ENCODE measurements at places on chromosomes 3 and 15.

- no peak for DNase-seq
Observed at GRCh38 chr3:134348524-134348923, 25.7 kb downstream of the AMOTL2 start.

- DNase-seq = no peak
Observed at GRCh38 chr3:29924783-29925561, 644.1 kb downstream of the RBMS3 start.

- DNase-seq = no peak
Observed at GRCh38 chr3:197335428-197336132, 37.2 kb upstream of the DLG1 start.

DNA sequence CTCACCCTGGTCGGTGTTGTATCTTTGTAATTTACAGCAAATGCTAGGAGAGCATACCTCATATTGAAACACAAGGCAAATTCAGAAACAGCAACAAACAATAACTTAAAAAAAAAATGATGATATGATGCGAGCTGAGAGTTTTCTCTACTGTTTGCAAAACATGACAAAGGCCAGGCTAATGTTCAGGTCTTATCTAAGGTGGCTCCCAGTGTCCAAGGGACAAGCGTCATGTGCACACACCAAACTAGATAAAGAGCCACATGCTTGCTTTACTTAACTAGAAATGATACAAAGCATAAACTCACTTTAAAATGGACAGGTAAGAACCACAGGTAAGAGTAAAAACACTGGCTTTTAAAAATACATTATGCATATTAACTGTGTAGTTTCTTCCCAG, 375.9 kb downstream of the FOXP1 start:
- no peak for DNase-seq

- DNase-seq = no peak
Observed at GRCh38 chr3:15360788-15361493, 28.6 kb upstream of the SH3BP5 start.

DNA sequence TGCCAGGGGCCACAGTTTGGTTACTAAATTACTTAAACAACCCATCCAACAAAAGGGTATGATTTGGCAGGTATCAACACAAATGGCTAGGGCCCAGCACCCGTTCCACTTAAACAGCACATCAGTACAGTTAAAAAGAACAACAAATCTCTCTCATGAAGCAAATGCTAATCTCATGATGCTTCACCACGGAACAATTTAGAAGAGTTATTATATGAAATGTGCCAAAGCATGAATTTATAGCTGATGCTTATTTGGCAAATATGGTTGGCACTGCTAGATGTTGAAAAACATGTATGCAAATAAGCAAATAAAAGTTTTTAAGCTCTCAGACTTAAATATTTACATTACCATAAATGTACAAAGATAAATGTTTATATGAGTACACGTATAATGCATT, 2.3 kb downstream of the PEAK1 start:
- DNase-seq = no peak

DNA sequence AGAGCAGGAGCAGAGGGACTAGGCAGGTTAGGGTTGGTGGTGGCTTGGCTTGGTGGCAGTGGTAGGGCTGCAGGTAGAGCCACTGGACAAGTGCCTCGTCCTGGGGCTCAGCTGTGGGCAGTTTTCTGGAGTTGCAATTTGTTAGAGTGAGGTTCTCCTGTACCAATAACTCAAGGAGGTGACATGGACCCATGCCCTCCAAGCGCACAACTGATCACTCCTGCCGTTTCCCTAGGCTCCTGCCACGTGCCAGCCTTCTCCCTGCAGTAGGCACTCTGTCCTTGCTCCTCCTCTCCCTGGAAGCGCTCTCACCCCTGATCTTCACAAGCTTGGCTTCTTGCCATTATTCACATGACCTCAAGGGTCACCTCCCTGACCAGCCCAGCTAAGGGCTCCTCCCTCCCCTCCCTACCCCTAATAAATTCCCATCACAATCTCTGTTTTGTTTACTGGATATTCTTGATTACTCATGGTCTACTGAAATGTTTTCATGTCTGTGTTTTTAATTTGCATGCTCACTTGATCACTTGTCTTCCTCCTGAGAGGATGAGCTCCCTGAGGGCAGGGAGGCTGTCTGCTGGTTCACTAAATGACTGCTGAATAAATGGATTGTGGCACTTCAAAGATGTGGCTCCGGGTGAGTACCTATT, 3.3 kb downstream of the WNT7A start:
- no peak for DNase-seq

GRCh38 chr3:156619376-156619775, 55.0 kb upstream of the TIPARP start:
- DNase-seq = no peak

DNA sequence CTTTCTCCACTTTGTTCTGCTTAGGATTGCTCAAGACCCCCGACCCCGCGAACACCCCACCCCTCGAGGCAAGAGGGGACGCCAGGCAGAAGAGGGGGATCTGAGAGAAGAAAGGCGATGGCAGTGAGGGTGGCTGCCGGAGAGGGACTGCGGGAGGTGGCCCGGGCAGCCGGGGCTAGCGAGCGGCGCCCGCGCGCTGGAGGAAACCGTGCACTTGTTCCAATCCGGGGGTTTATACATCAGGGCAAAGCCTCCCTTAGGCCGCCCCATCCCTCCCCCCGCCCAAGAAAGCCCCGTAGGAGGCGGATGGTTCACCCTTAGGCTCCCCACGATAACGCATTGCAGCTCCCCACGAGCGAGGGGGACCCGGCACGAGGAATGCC, 475 bp downstream of the ERC2 start:
- DNase-seq = peak; percentile 16

- no peak for DNase-seq
Observed at GRCh38 chr15:69599271-69599670, 146.7 kb downstream of the RPLP1 start.

GRCh38 chr3:133674290-133674919, 12.7 kb upstream of the TOPBP1 start:
- DNase-seq = no peak

GRCh38 chr15:49815950-49816349, 195.1 kb downstream of the DTWD1 start:
- DNase-seq = no peak

DNA sequence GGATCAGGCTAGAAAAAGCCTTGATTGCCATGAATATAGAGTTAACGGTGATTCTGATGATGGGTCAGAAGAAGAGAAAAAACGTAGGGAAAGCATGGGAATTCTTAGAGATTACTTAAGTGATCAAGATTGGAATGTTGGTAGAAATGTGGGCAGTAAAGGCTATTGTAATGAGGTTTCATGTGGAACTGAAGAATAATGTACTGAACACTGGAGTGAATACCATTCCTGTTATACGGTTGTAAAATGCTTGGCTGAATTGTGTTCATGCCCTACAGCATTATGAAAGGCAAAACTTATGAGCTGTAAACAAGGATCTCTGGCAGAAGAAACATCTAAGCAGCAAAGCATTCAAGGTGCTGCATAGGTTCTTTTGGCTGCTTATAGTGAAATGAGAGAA, 414.1 kb upstream of the CBLB start:
- no peak for DNase-seq

DNA sequence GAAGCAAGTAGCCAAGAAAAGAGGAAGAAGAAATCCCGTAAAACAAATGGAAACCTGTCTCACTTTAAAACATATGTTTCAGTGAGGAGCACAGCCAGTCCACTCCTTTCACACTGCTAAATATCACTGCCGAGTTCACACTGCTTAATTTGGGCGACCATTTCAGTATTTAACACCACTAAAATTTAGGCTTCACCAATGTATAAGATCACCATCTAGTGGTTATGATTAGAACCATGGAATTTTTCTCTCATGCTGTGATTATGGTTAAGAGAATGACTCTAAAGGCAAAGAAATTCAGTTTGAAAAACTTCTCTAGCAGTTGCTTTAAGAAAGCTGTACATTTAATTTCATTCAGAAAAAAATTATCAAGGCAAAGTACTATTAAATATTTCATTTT, 16.6 kb downstream of the SLC4A7 start:
- DNase-seq = peak; percentile 59

Measured in GM13977 (cell line).